ENCODE measurements at places on chromosomes 3 and 15.

DNA sequence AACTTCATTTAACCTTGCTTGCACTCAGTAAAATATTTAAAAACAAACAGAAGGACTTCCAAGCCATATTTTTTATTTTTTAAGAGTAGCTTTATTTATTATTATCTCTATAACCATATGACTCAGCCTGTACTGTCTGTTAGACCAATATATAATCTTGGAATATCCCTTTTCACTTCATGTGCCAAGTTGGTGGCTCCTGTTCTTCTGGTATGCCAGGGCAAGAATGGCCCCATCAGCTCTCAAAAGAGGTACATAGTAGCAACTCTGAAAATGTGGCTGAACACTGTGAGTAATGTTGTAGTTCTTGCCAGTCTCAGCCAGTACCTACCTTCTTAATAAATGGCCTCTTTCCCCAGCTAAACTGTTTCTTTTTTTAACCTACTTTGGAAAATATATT, 257.0 kb upstream of the UBE2E1 start:
- DNase-seq, result no peak

- no peak for DNase-seq
Measured at GRCh38 chr3:30680789-30681648, 74.6 kb downstream of the TGFBR2 start.

DNA sequence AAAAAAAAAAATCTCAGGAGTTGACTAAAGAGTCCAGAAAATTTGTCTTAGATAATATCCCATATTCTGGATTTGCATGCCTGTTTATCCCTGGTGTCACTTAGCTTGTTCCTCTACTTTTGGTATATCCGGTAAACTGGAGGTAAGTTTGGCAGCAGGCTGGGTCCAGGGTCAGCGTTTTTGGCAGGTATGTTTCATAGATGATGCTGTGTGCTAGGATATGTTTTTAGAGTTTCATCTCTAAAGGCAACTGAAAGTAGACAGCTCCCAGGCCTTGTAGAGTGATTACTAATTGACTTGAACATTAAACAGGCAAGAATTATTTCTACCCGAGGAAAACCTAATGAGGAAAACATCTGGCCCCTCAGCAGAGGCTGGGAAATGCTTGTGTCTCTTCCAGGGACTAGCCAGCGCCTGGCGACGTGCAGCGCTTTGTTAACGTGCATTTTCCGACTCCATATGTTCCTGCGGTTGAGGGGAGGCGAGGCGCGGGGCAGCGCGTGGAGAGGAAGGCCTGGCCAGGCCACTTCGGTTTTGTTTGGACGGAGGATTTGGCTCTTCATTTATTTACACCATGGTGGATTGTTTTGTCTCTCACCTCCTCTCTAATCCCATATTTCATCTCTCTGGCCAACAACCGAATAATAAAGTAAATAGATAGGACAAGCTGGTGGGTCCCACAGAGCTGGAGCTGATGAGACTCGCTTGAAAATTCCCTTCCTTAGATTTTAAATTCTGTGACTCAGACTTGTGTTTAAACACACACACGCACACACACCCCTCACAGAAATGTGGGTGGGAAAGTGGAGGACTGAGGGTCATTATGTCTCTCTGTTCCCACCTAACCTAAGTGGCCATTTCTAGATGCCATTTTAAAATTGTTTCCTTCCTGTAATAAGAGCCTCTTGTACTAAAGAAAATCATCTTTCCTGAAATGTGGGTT, 65.3 kb downstream of the ASB7 start:
- no peak for DNase-seq

DNA sequence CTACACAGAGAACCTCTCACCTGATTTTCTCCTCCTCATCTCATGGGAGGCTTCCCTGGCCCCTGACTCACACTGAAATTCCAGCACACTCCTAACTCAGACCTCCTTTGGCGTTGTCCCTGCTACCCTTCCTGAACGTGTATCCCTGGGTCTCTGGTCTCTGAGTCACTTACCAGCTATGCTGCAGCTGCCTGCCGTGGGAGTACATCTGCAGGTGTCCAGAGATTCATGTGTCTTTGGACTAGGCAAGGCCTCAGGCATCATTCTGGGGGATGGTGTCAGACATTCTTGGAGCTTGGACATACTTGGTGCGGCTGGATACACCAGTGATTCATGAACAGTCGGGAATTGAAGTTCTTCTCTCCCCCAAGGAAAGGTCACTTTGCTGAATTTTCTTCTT, 148.8 kb upstream of the TRIM42 start:
- no peak for DNase-seq

DNA sequence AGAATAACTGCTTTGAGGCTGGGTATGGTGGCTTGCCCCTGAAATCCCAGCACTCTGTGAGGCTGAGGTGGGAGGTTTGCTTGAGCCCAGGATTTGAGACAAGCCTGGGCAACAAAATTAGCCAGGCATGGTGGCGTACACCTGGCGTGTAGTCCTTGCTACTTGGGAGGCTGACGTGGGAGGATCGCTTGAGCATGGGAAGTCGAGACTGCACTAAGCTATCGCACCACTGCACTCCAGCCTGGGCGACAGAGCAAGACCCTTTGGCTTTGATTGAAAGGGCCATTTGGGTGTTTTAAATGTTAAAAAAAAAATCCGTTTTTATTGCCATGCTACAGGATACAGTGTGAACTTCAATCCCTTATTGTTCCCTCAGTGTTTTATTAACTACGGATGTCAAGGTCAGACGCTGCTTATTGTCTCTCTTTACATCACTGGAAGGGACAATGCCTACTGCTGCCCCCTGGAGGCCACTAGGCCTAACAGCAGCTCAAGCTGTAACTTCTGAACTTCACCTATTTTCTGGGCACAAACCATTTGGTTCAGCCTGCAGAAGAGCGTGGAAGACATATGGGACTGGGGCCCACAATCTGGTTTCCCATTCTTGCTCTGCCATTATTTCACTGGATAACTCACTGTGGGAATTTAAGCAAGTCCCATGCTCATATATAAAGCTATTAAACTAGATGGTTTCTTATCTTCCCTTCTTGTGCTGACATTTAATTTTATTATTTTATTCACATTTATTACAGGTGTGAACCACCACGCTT, 15.3 kb upstream of the IREB2 start:
- peak; percentile 30 for DNase-seq

DNA sequence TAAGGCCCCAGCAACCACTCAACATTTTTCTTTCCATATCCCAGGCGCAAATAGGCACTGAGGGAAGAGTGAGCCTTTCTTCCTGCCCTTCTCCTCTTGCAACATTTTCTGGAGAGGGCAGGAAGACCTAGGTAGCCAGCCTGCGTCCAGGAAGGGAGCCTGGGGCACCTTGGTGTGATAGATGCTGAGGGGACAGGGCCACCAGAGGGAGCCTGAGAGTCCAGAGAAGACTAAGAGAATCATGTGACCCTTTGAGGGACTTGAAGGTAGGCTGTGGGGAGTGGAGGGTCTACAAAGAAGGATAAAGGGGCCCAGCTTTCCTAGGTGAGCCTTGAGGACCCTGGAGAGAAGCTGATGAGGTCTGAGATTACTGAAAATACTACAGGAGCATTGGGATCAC, 346.6 kb downstream of the CNTN6 start:
- DNase-seq, result no peak

DNA sequence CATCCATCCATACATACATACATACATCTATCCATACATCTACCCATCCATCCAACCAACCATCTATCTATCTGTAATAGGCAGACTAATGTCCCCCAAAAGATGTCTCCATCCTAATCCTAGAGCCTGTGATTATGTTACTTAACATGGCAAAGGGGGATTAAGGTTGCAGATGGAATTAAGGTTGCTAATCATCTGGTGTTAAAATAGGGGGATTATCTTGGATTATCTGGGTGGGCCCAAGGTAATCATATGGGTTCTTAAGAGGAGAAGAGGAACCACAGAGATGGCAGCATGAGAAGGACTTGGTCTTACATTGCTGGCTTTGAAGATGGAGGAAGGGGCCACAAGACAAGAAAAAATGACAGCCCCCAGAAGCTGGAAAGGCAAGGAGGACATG, 14.7 kb upstream of the RPL29 start:
- no peak for DNase-seq

DNA sequence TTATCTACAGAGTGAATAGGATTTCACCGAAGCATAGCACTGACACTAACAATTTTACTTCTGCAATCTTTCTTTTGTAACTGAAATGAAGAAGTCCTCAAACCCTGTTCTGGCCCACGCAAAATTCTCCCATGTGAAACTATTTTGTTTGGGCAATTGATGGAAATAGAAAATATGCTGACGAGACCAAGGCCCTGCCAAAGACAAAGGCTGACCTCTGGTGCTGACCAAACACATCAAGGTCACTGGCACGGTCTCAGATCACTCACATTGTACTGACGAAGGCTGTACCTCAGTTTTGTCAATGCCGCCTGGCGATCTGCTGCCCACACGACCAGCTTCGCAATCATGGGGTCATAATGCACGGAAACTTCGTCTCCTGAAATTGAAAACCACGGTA, 58.4 kb upstream of the DCUN1D1 start:
- no peak for DNase-seq

- no peak for DNase-seq
Measured at GRCh38 chr15:83471307-83471866, 24.2 kb downstream of the SH3GL3 start.

DNA sequence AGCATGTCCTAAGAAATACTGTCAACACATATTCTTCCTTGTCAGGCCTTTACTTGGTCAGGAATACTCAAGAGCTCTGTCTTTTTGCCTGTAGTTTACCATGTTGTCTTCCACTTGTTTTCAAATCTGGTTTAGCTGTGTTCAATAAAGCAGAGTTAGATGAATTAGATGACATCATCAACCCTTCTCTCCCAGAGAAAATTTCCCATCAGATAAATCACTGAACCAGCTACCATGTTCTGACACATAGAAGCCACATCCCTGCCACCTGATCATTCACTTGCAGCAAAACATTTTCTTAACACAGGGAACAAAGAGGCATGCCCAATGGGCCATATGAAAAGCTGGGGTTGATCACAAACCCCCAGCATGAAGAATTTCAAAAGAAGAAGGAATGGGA, 42.1 kb downstream of the TERC start:
- DNase-seq, result no peak

- DNase-seq, result no peak
Measured at GRCh38 chr15:71611553-71612396, 198.6 kb upstream of the NR2E3 start.

- no peak for DNase-seq
Measured at GRCh38 chr3:15903164-15903563, 105.4 kb upstream of the ANKRD28 start.

GRCh38 chr15:70094690-70095311, 2.9 kb downstream of the TLE3 start:
- DNase-seq, result no peak

- no peak for DNase-seq
Measured at GRCh38 chr3:136626493-136626892, 125.7 kb downstream of the STAG1 start.

DNA sequence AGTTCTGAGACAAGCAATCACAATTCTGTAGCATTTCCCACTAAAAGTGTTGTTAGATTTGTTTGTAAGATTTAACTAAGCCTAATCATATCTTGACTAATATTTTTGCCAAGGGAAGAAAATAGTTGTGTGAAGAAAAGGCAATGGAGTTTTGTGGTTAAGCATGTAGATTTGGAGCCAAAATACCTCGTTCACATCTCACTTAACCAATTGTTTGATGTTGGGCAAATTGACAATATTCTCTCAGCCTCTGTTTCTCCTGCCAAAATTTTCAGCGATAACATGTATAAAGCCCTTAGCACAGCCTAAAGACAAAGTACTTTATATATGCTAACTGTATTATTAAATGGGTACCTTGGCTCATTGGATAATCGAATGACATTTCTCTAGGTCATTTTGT, 20.5 kb upstream of the CDIN1 start:
- no peak for DNase-seq

GRCh38 chr3:30344288-30344687, 262.1 kb upstream of the TGFBR2 start:
- DNase-seq, result no peak

DNA sequence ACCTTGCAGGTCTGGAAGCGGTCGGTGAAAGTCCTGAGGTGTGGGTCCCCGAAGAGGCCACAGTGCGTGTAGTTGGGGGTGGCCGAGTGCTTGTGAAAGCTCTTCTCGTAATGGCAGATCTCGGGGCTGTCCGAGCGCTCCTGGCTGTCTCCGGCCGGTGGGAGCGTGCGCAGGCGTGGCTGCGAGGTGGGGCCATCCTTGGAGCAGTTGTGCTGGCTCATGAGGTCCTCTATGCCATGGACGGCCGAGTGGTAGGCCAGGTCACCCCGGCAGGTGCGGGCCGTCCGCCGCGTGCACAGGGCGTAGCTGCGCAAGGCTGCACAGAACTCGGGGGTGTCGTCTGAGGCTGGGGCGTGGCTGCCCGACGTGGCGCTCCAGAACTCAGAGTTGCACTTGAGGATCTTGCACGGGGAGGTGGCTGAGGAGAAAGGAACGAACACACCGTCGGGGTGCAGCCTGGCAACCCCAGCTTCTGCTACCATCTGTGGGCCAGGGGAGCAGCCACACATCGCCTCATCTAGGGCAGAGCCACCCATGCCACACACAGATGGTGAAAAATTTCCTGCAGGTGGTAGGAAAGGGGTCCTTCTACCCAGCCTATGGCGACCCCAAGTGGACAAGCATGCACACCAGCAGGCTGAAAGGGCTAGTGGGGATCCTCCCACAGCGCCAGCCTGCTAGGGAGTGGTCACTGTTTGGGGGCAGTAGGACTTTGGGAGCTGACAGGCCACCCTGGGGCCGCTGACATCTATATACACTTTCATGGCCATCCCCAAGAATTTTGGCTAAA, 36.7 kb downstream of the RGMA start:
- no peak for DNase-seq

DNA sequence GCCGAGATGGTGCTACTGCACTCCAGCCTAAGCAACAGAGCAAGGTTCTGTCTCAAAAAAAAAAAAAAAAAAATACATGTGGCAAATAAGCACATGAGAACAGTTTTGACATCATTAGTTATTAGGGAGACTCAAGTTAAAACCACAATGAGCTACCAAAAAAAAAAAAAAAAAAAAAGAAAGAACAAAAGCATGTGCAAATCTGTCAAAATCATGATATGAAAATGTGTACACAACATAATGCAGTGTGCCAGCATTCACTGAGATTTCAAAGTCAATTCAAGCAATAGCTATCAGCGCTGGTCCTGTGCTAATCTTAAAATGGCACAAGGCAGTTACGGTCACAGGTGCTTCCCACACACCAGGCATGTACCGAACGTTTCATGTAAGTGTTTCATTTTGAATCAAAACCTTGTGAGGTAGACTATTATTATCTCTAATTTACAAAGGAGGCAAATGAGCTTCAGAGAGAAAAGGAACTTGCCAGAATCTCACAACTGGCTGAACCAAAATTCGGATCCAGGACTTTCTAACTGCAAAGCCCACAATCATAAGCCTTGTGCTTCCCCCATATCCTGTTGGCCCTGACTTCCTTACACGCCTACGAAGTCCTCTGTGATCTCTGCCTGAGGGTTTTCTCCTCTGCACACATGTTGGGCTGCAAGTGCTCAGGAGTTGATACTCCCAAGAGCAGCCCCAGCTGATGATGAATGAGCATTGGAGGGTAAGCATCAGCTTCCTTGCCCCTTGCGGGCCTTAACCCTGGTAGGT, 200.1 kb upstream of the PROK2 start:
- DNase-seq, result no peak

GRCh38 chr3:127625821-127626220, 3.2 kb upstream of the PODXL2 start:
- no peak for DNase-seq

GRCh38 chr15:101066501-101067408, 147.6 kb downstream of the LRRK1 start:
- no peak for DNase-seq

GRCh38 chr3:634511-634910, 437.9 kb downstream of the CHL1 start:
- DNase-seq, result no peak
